GM03348 (cell line): ENCODE measurements at places on chromosomes 12 and 14.

DNA sequence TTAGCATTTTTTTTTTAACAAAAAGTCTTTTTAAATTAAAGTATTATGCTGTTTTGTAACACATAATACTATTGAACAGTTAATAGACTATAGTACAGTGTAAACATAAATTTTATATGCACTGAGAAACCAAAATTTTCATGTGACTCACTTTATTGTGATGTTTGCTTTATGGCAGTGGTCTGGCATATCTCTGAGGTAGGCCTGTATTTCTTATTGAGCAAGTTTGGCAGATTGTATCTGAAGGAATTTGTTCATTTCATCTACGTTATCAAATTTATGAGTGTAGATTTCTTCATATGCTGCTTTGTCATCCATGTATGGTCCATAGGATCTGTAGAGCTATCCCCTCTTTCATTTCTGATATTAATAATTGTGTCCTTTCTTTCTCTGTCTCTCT lies 78.8 kb upstream of the PDE3A start:
- no peak for DNase-seq

DNA sequence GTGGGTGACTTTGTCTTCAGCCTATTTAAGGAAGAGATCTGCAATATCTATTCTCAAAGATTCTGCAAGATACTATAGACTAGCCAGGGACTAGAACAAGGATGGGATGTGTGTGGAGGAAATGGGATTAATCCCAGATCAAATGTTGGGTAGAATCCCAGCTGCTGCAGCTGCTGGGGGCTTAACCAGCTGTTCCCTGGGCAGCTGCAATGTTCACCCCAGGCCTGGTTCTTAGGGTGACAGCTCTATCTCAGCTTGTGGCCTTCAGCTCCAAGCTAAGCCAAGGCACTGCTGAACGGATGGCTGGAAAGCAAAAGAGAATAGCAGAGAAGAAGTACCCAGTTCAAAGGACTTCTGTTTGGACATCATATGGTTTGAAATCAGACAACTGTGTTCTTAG lies 10.0 kb upstream of the RHEBL1 start:
- DNase-seq = no peak

GRCh38 chr12:129470196-129470595 lies 433.6 kb downstream of the TMEM132D start:
- DNase-seq = no peak

- DNase-seq = no peak
Observed at GRCh38 chr12:111335811-111336210, 33.1 kb downstream of the PHETA1 start.

DNA sequence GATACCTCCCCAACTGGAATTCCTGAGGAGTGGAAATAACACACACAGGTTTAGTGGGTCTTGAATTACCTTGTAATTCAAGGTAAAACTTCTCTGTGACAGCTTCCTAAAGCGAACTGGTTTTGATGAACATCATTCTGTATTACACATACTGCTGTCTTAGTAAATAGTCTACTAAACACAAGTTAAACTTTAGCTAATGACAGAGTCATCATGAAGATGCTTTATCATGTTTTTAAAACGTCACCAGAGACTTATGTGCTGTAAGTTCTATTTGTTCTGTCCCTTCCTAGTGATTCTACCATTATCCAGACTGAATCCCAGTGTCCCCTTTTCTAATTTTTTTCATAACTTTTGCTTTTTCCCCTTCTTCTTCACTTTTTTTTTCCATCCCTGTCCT lies 11.6 kb upstream of the GXYLT1 start:
- DNase-seq = no peak
